CD4-positive, alpha-beta T cell (primary cell): ENCODE measurements at places on chromosomes 6 and 20. TPM values are rescaled to one million over a fixed set of nuclear protein-coding genes. Genes with fewer than 3 reads are reported as not detected.

The SYCP2 gene
- total RNA-seq, result 4.6 TPM

The RNF217 gene
- 3.7 TPM for total RNA-seq

The TRIM40 gene
- not detected for total RNA-seq

The CPXM1 gene
- not detected for total RNA-seq

The LINC00237 gene
- total RNA-seq, result not detected

The LZTS3 gene
- 22.2 TPM for total RNA-seq

The PNLDC1 gene
- 0.14 TPM for total RNA-seq

The PSORS1C1 gene
- not detected for total RNA-seq

The MAP3K7 gene
- 9.3 TPM for total RNA-seq

The NUDT3 gene
- total RNA-seq, result 15.0 TPM

The ZBTB46 gene
- total RNA-seq, result 0.34 TPM

The SLC22A2 gene
- total RNA-seq, result not detected

The CTCFL gene
- total RNA-seq, result not detected

The RCAN2 gene
- total RNA-seq, result not detected

The C20orf204 gene
- 6.1 TPM for total RNA-seq

The NKAIN2 gene
- not detected for total RNA-seq

The UST gene
- total RNA-seq, result 1.9 TPM

The CST7 gene
- total RNA-seq, result 4.4 TPM

- no peak for DNase-seq
These were observed 59.2 kb upstream of the SLC35F1 start for GRCh38 chr6:117847912-117848311.

DNA sequence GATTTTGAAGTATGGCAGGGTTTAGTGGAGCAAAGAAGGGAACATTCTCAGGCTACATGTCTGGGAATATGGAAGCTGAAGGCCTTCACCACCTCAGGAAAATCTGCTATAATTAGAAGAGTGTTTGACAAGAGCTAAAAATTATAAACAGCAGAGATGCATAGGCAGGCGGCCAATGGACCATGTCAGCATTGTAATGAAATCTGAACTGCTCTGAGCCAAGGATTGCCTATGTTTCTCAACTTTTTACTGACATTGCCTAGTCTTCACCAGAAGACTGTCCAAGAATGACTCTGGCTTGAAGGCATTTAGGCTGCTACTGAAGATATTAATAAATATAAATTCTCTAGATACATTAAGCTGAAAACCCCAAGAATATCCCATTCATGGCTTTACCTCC is 84.1 kb downstream of the C6orf52 start:
- no peak for DNase-seq

GRCh38 chr6:4102687-4103244 is 23.8 kb upstream of the FAM217A start:
- DNase-seq, result no peak

DNA sequence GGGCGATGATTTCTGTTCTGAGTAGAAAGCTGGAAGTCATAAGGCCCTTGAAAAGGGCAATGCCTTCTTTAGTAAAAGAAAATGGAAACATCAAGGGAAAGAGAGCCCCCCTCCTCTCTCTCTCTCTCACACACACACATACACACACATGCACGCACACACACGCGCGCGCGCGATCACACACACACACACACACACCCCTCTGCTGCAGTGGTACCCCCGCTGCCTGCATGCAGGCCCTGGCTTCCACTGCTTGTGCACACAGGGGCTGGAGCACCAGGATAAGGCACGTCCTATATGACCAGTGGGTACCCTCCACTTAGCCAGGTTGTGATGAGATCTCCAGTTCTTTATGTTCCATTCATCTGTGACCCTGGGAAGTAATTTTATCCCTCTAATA is 300.9 kb downstream of the SLC35F1 start:
- DNase-seq, result no peak

GRCh38 chr6:117432273-117432672 is 6.5 kb upstream of the ROS1 start:
- no peak for DNase-seq

GRCh38 chr6:28922821-28923317 is 916 bp downstream of the TRIM27 start:
- DNase-seq, result peak; percentile 11

DNA sequence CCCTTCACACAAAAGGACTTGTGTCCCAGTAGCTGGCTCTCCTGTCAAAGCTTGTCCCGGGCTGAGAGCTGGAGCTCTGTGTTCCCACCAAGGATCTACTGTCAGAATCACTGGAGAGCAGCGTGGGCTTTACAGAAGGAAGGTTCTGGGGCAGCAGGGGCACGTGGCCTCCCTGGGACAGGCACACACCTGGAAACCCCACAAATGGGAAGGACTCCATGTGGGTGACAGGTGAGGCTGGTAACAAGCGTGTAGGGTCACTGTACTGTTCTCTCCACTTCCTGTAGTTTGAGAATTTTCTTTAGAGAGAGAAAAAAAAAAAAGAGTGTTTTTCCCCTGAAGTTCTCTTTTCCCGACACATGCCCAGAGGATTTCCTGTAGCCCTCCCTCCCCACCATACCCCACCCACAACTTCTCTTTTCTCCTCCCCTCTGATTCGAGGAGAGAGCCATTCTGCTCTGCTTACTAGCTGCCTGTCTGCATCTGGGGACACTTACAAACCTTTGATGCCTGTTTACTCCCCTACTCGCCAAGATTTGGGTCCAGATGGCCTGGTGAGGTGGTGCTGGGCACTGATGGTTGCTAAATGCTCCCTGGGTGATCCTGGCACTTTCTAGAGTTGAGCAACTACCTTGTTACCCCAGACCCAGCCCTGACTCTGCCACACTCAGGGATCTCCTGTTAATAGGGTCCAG is 84.1 kb upstream of the SIRPA start:
- no peak for DNase-seq

DNA sequence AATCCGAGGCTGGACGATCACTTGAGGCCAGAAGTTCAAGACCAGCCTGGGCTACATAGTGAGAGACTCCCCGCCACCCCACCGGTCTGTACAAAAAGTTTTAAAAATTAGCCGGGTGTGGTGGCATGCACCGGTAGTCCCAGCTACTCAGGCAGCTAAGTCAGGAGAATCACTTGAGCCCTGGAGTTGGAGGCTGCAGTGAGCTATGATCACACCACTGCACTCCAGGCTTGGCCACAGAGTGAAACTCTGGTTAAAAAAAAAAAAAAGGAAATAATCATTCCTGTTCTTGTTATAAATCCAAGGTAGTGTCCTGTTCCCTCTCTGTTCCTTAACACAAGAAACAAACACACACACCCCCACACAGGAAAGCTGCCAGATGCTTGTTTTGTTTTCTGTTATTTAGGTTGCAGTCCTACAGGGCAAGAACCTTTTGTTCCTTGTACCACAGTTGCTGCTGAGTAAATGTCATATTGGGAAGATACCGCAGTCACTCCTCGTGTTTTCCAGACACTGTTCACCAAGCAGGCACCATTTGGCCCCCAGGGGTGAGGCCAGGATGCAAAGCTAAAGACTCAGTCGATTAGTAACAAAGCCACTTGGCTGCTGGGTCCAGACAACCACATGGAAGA is 28.9 kb downstream of the ASIP start:
- DNase-seq, result no peak

- DNase-seq, result no peak
These were observed 24.7 kb upstream of the PYGB start for GRCh38 chr20:25223179-25223661.

GRCh38 chr6:150565945-150566344 is 33.7 kb upstream of the PLEKHG1 start:
- DNase-seq, result no peak

GRCh38 chr6:46234156-46234556 is 63.4 kb upstream of the ENPP5 start:
- no peak for DNase-seq

- DNase-seq, result no peak
These were observed 816 bp downstream of the NPEPL1 start for GRCh38 chr20:58693226-58694006.

GRCh38 chr6:165873976-165874375 is 210.9 kb upstream of the PDE10A start:
- DNase-seq, result no peak

- no peak for DNase-seq
These were observed 3.6 kb downstream of the BCL2L1 start for GRCh38 chr20:31718952-31719643.

DNA sequence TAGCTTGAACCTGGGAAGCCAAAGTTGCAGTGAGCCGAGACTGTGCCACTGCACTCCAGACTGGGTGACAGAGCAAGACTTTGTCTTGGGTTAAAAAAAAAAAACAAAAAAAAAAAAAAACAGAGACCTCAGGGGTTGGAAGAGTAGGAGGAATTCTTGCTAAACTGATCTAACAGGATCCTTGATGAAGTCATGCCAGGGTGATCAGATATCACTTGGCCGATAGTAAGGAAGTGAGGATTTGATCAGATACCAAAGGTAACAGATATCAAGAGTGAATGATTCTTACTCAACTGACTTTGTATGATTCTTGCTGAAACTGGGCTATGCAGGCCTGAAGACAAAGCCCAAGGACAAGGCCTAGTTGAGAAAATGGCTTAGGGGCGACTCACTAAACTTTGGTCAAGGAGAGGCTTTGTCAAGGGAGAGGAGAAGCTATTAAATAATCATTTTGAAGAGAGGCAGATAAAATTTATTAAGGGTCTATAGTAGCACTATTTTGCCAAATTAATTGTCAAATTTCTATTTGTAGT is 624.7 kb downstream of the UTRN start:
- no peak for DNase-seq

GRCh38 chr20:56685879-56686278 is 56.8 kb downstream of the TFAP2C start:
- DNase-seq, result no peak

GRCh38 chr6:63923139-63923739 is 287.6 kb downstream of the PHF3 start:
- no peak for DNase-seq

GRCh38 chr6:11011787-11012234 is 32.3 kb downstream of the ELOVL2 start:
- no peak for DNase-seq

GRCh38 chr20:49765413-49765736 is 47.3 kb upstream of the SLC9A8 start:
- DNase-seq, result no peak

DNA sequence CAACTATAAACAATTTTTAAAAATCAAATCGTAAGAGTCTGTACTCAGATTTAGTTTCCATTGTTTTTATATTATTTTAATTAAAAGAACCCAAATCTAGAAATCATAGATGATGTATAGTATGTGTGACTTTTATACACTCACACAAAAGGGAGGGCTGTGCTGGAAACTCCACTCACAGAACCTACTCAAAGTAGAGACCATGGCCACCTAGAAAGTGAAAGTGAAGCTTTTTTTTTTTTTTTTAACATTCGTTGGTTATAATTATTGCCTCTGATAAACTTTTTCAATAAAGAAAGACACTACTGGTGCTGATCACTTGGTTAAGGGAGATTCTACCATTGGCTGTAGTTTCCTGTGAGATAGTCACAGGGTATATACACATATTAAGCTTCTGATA is 37.9 kb upstream of the PRL start:
- no peak for DNase-seq

GRCh38 chr20:32830437-32830836 is 10.7 kb downstream of the MAPRE1 start:
- peak; percentile 54 for DNase-seq

GRCh38 chr6:29131691-29132090 is 23.8 kb downstream of the OR2J3 start:
- no peak for DNase-seq

- peak; percentile 17 for DNase-seq
These were observed 86.2 kb downstream of the PLEKHG1 start for GRCh38 chr6:150685860-150686259.

GRCh38 chr20:48171626-48172356 is 386.5 kb upstream of the SULF2 start:
- DNase-seq, result no peak

DNA sequence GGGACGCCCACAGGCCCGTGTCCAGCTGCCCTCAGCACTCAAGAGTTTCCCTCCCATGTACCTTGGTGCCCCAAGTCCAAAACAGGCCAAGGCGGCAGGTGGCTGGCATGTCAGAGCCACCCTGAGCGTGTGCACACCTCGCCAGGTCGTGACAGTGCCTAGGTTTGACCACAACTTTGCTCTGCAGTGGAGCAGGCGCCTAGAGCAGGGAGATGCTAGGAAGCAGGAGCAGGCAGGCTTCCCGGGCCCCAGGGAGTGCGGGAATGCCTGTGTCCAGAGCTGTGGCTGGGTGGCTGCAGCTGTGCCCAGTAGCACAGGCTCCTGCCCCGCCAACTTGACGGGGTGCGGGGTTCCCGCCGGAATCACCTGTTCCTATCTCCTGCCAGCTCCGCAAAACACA is 380.8 kb upstream of the IMPG1 start:
- no peak for DNase-seq

DNA sequence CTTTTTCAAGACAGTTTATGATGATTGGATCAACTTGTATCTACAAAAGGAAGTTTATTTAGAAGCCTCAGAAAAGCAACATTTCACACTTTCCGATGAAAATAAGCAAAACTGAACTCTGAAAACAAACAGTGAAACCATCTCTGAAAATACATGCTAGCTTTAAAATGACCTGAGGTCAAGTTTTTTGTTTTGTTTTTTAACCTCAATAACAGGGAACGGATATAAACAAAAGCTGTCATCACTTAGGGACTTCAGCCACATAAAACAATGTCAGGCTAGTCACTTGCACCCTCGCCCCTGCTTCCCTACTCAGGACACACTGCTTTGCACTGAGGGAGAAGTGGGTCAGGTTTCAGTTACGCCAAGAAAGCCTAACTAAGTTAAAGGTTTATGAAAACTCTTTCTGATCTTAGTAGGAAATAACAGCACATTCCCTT is 11.6 kb downstream of the BACH2 start:
- no peak for DNase-seq

GRCh38 chr6:115783402-115784061 is 277.2 kb downstream of the FRK start:
- no peak for DNase-seq

DNA sequence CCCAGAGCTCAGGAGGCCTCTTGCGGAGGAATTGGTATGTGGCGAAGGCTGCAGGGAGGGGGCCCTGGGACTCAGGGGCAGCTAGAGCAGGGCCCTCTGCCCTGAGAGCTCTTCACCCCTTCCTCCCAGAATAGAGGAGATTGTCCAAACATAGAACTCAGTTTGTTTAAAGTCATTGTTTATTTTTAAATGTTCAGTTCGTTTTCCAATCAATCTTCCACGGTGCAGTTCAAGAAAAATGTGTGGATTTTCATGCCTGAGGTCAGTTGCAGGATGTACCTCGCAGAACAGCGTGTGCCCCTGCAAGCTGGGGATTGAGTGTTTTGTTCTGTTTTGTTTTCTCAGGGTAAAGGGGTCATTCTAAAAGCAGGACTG is 37.2 kb downstream of the MGME1 start:
- no peak for DNase-seq
